ENCODE measurements at places on chromosomes 12 and 14. TPM values are rescaled to one million over a fixed set of nuclear protein-coding genes. Genes with fewer than 3 reads are reported as not detected.
A peak's percentile ranks its signal among the peaks of the same experiment; 100 is the strongest.

GRCh38 chr14:102513899-102514772 lies 4.6 kb upstream of the ANKRD9 start:
- no peak for DNase-seq
- no peaks in the 10 kb centered on the region for H3K36me3 ChIP-seq
- no peak overlapping the region for H3K27ac ChIP-seq
- H3K27me3 ChIP-seq = no peaks in the 10 kb centered on the region
- peaks cover 26% of the 10 kb centered on the region for H3K4me1 ChIP-seq

DNA sequence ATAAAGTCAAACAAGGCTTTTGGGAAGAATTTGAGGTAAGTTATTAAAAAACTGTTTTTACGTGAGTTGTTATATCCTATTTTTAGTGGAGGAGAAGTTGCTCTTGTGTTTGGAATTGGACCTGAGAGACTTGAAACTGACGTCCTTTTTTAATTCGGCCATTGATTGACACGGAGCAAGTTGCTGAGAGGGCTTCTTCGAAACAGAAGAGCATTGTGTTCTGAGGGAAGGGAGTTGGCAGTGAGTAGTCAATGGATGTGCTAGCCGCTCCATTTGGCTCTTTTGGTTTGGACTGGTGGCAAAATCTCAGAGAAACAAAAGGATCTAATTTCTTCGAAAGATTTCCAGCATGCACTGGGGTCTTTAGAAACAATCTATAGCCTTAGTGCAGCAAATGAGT lies 37.3 kb downstream of the PTPN11 start:
- H3K4me1 ChIP-seq = no peaks in the 10 kb centered on the region
- no peaks in the 10 kb centered on the region for H3K27me3 ChIP-seq
- H3K4me3 ChIP-seq = no peak overlapping the region

GRCh38 chr12:10122689-10123088 lies 7.3 kb downstream of the CLEC7A start:
- H3K27ac ChIP-seq = no peak overlapping the region
- DNase-seq = no peak
- no peaks in the 10 kb centered on the region for H3K27me3 ChIP-seq
- no peaks in the 10 kb centered on the region for H3K4me1 ChIP-seq
- H3K36me3 ChIP-seq = no peaks in the 10 kb centered on the region

Gene INHBE
- 0.73 TPM for total RNA-seq

Gene LRIG3
- 8.8 TPM for total RNA-seq

GRCh38 chr12:124780336-124780735 lies 83.3 kb downstream of the SCARB1 start:
- H3K27ac ChIP-seq = no peak overlapping the region
- no peaks in the 10 kb centered on the region for H3K36me3 ChIP-seq
- H3K27me3 ChIP-seq = no peaks in the 10 kb centered on the region
- H3K4me1 ChIP-seq = no peaks in the 10 kb centered on the region
- DNase-seq = no peak

Gene ASCL1
- total RNA-seq = not detected

GRCh38 chr14:99688210-99688581 lies 4.1 kb downstream of the CYP46A1 start:
- DNase-seq = no peak
- H3K27ac ChIP-seq = no peak overlapping the region
- H3K4me3 ChIP-seq = no peak overlapping the region
- peaks cover 40% of the 10 kb centered on the region for H3K27me3 ChIP-seq

- peaks cover 64% of the 10 kb centered on the region for H3K27me3 ChIP-seq
- no peaks in the 10 kb centered on the region for H3K4me1 ChIP-seq
- no peak overlapping the region for H3K27ac ChIP-seq
- DNase-seq = no peak
- no peaks in the 10 kb centered on the region for H3K36me3 ChIP-seq
Measured at GRCh38 chr12:6699989-6700645, 498 bp downstream of the PIANP start.

GRCh38 chr12:89960607-89961394 lies 252.2 kb upstream of the ATP2B1 start:
- no peak overlapping the region for H3K4me3 ChIP-seq
- peaks cover 26% of the 10 kb centered on the region for H3K4me1 ChIP-seq
- no peak overlapping the region for H3K27ac ChIP-seq

Gene KRT85
- not detected for total RNA-seq

Gene ANKS1B
- not detected for total RNA-seq

- DNase-seq = no peak
- no peak overlapping the region for H3K27ac ChIP-seq
- 0 out of 2 replicates have a peak, but pooled peaks cover 3% of the 10 kb centered on the region for H3K36me3 ChIP-seq
- no peaks in the 10 kb centered on the region for H3K4me1 ChIP-seq
- H3K27me3 ChIP-seq = no peaks in the 10 kb centered on the region
Measured at GRCh38 chr12:11812241-11812585, 162.7 kb downstream of the ETV6 start.

- no peaks in the 10 kb centered on the region for H3K36me3 ChIP-seq
- no peak overlapping the region for H3K4me3 ChIP-seq
- no peak overlapping the region for H3K27ac ChIP-seq
Measured at GRCh38 chr12:52506858-52507715, 13.1 kb downstream of the KRT5 start.

DNA sequence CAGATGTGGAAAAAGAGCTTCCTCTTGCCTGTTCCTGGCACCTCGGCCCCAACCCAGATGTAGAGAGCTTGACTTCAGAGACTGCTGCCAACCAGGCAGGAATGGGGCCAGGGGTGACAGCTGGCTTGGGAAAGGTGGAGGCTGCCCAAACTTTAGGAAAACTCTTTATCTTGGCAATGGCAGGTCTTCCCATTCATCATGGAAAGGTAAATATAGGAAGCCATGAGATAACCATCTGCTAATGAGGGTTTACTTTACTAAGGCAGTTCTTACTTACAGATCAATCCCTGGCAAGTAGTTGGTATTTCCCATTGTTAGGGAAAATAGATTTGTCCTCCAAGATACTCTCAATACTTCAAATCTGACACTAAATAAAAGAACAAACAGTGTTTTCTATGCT lies 143.1 kb upstream of the NUDT4 start:
- no peak for DNase-seq
- no peaks in the 10 kb centered on the region for H3K27me3 ChIP-seq
- no peak overlapping the region for H3K27ac ChIP-seq
- H3K4me3 ChIP-seq = no peak overlapping the region
- H3K36me3 ChIP-seq = no peaks in the 10 kb centered on the region
- H3K4me1 ChIP-seq = peaks cover 21% of the 10 kb centered on the region

Gene ACOT4
- total RNA-seq = 4.9 TPM

Gene CD69
- not detected for total RNA-seq

Gene OTOGL
- not detected for total RNA-seq

DNA sequence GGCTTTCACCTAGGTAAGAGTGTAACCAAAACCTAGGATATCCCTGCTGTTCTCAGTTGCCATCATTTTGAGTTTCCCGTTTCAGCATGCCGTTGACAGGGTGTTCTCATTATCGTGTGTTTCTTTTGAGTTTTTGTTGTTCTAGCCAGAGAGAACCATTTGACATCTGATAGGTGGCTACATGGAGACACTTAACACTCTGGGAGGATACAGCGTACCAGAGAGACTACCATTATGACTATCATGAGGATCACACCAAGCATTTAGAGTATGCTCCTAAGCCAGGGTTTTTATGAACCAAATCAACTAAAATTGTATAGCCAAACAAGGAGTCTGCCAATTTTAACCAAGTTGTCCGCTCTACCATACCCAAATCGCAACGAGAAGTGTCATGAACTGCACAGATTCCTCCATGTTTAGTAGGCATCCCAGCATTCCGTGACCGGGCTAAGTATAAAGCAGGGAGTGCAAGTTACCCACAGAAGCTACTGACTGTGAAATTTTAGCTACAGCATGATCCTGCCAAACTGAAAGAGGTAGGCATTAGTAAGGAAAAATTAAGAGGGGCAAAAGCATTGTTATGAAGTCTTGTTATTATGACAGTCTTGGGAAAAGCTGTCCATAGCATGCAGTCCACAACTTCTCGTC lies 48.8 kb downstream of the MARK3 start:
- no peak overlapping the region for H3K4me3 ChIP-seq
- H3K27me3 ChIP-seq = no peaks in the 10 kb centered on the region
- peaks cover 28% of the 10 kb centered on the region for H3K36me3 ChIP-seq
- no peak overlapping the region for H3K27ac ChIP-seq

DNA sequence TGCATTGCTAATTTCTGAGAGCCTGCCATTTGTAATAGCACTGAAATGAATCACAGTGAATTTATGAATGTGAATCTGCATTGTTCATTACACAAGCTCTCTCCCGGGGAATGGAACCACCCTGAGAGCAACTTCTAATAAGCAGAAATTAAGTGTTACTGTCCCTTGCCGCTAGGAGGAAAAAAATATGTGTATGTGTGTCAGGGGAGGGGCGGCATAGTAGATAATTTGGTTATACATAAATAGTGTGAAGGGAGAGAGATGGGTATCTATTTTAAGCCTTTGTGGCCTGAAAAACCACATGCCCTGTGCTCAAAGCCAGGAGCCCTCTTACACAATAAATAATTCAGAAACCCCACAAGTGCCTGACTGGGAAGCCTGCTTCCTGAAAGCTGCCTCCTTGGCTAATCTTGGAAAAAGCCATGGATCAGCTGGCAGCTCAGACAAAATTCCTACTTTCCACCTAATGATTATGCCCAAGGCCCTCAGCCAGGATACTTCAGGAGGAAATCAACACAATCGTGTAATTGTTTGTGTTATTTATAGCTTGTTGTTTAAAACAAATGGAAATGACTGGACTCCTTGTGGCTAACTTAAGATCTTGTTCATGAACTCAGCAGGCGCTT lies 366.2 kb upstream of the KITLG start:
- no peak overlapping the region for H3K27ac ChIP-seq
- H3K27me3 ChIP-seq = no peaks in the 10 kb centered on the region
- peaks cover 6% of the 10 kb centered on the region for H3K4me1 ChIP-seq

Gene OR4K14
- not detected for total RNA-seq

Gene RHOJ
- not detected for total RNA-seq

- H3K27me3 ChIP-seq = no peaks in the 10 kb centered on the region
- H3K4me1 ChIP-seq = no peaks in the 10 kb centered on the region
- H3K36me3 ChIP-seq = no peaks in the 10 kb centered on the region
- no peak for DNase-seq
- H3K27ac ChIP-seq = no peak overlapping the region
- H3K4me3 ChIP-seq = no peak overlapping the region
Measured at GRCh38 chr12:28826766-28827165, 322.3 kb upstream of the FAR2 start.

Gene TMEM63C
- total RNA-seq = 2.2 TPM

DNA sequence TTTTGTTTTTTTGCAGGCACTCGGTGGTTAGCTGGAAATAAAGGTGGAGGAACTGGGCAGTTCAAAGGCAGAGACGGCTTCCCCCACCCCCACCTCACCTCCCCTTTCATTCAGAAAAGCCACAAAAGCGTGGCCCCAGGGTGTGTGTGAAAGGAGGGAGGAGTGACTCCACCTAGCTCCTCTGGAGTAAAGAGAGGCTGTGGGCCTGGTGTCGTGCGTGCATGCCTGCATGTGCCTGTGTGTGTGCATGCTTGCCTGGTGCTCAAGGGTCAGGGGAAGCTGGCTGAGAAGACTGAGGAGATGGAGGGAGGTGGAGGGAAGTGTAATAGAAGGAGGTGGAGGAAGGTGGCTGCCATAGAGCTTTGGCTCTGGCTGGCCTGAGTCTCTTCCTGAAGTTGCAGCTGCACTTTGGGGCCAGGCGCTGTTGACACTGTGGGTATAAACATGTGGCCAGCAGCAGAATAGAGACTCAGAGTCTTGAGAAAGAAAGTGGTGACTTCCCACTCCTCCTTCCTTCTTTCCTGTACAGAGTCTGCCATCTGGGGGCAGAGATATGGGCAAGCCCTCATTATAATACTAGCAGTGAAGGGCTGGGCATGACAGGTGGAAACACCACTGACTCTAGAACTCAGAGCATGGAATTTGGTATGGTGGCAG lies 36.9 kb upstream of the SINHCAF start:
- H3K4me3 ChIP-seq = peak overlapping the region; percentile 47
- H3K4me1 ChIP-seq = peaks cover 24% of the 10 kb centered on the region
- no peaks in the 10 kb centered on the region for H3K27me3 ChIP-seq

GRCh38 chr14:60965402-60965801 lies 15.5 kb downstream of the TRMT5 start:
- DNase-seq = no peak
- H3K27me3 ChIP-seq = no peaks in the 10 kb centered on the region

DNA sequence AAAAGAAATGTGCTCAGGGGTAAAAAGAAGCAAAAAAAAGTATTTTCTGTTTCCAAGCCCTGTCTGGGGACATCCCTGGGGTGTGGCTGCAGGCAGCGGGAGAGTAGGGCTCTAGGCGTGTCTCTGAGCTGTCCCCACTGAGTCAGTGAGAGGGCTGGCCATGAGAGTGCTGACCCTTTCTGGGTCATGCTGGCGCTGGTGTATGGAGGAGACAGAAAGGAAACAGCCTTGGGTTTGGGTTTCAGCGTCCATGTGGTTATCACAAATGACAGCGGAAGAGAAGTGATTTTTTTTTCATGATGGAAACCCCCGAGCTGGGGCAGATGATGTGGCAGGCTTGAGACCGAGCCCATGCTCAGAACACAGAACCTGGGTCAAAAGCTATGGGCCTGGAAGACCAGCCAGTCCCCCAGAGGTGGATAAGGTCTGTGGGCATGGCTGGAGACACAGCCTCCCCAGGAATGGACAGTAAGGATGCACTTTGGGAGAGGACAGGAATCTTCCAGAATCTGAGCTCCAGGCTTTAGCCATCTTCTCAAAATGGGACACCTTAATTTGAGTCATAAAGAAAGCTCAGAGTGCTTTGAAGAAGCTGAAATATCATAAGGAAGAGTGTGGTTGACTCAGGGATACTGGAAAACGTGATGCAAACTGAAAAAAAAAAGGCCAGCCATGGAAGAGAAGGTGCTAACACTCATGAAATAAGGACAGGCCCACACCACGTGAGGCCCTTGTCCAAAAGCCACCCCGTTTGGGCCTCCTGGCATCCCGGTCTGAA lies 36.2 kb downstream of the SYNE3 start:
- no peak overlapping the region for H3K4me3 ChIP-seq
- DNase-seq = no peak
- H3K4me1 ChIP-seq = peaks cover 54% of the 10 kb centered on the region
- no peaks in the 10 kb centered on the region for H3K27me3 ChIP-seq
- no peaks in the 10 kb centered on the region for H3K36me3 ChIP-seq

- no peak for DNase-seq
- H3K27ac ChIP-seq = no peak overlapping the region
- H3K4me3 ChIP-seq = no peak overlapping the region
- peaks cover 18% of the 10 kb centered on the region for H3K27me3 ChIP-seq
- no peaks in the 10 kb centered on the region for H3K4me1 ChIP-seq
Measured at GRCh38 chr12:115934877-115935276, 342.6 kb downstream of the MED13L start.

- peaks cover 23% of the 10 kb centered on the region for H3K4me1 ChIP-seq
Measured at GRCh38 chr14:36067428-36068187, 108.9 kb downstream of the PTCSC3 start.

Gene LTBR
- total RNA-seq = 178 TPM

Gene NPFF
- total RNA-seq = not detected

GRCh38 chr12:123453165-123453564 lies 4.8 kb upstream of the SNRNP35 start:
- H3K27me3 ChIP-seq = no peaks in the 10 kb centered on the region
- H3K4me3 ChIP-seq = no peak overlapping the region
- no peak for DNase-seq
- H3K4me1 ChIP-seq = peaks cover 14% of the 10 kb centered on the region
- H3K36me3 ChIP-seq = no peaks in the 10 kb centered on the region

Data from PC-9 (cell line).